Activated naive CD8-positive, alpha-beta T cell treated with anti-CD3 and anti-CD28 coated beads, Interleukin-2, amount 50 U/mL, for 16 hours (primary cell): ENCODE measurements at places on chromosomes 6 and 20.

- no peak for DNase-seq
Observed at GRCh38 chr20:45088247-45088646, 12.7 kb downstream of the KCNS1 start.

DNA sequence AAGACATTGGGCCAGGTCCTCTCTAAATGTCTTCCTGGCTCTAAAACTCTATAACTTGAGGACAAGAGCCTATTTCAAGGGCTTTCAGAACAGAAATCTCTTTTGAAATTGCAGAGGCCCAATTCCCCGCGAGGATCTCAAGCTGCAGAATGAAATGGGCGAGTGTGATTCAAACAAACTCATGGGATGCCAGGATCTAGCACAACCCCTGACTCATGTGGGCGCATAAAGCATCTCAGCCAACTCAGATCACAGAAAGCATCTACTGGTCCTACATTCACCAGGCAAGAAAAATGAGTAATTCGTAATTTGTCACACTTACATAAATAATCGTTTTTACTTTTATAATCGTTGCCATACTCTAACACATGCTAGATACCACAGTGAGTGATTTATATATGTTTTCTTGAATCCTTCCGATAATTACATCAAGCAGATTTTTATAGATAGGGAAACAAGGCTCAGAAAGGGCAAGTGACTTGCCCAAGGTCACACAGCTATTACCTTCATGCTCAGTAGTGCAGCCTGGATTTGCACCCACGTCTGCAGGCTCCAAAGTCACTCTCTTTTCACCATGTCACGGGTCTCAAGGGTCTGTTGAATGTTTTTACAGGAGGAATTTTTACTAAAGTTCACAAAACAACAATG, 26.2 kb downstream of the FOXF2 start:
- DNase-seq = no peak

GRCh38 chr20:23622839-23623343, 14.9 kb downstream of the CST3 start:
- no peak for DNase-seq

DNA sequence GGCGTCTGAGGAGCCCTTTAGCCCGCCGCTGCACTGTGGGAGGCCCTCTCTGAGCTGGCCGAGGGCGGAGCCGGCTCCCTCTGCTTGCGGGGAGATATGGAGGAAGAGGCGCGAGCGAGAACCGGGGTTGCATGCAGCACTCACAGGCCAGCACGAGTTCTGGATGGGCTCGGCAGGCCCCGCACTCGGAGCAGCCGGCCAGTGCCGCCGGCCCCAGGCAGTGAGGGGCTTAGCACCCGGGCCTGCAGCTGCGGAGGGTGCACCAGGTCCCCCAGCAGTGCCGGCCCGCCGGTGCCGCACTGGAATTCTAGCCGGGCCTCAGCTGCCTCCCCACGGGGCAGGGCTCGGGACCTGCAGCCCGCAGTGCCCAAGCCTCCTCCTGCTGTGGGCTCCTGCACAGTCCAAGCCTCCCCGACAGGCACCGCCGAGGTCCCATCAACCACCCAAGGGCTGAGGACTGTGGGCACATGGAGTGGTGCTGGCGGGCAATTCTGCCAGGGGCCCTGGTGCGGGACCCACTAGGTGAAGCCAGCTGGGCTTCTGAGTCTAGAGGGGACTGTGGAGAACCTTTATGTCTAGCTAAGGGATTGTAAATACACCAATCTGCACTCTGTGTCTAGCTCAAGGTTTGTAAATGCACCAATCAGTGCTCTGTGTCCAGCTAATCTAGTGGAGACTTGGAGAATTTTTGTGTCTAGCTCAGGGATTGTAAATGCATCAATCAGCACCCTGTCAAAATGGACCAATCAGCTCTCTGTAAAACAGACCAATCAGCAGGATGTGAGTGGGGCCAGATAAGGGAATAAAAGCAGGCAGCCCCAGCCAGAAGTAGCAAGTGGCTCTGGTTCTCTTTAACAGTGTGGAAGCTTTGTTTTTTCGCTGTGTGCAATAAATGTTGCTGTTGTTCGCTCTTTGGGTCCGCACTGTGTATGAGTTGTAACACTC, 329.7 kb upstream of the JARID2 start:
- no peak for DNase-seq

- no peak for DNase-seq
Observed at GRCh38 chr6:41055149-41055548, 2.1 kb downstream of the APOBEC2 start.

- no peak for DNase-seq
Observed at GRCh38 chr20:9966966-9967365, 67.8 kb upstream of the ANKEF1 start.

DNA sequence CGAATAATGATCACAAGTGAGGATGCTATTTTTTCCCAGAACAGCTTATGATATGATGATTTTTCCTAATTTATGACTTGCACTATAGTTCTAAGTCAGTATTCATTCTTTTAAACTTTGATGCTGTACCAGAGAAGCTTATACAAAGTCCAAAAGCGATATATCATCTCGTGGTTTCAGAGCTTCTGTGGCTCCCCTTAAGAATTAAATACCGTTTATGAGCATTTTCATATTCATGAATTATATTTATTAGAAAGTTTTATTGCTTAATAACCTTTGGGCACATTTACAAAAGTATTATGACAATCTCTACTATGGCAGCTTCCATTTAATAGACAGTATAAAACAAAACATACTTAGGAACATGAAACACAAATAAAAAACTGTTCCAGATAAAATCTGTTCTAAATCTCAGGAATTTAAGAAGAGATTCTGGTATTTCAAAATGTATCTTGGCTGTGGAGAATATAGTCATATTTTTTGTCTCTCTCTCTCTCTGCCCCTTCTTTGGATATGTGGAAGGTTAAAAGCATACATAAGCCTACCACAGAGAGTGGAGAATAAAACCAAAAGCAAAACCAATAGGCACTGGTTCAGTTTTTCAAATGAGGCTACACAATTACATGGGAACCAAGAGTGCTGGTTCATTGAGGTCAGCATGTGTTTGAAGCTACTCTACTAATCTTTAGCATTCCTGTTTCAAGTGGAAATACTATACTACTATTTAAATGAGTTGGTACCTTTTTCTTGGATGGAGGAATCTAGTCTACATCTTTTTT, 884.5 kb upstream of the GJE1 start:
- no peak for DNase-seq

GRCh38 chr6:33704215-33705066, 7.1 kb downstream of the UQCC2 start:
- no peak for DNase-seq
